AG20443 (cell line): ENCODE measurements at places on chromosomes 12 and 14.

DNA sequence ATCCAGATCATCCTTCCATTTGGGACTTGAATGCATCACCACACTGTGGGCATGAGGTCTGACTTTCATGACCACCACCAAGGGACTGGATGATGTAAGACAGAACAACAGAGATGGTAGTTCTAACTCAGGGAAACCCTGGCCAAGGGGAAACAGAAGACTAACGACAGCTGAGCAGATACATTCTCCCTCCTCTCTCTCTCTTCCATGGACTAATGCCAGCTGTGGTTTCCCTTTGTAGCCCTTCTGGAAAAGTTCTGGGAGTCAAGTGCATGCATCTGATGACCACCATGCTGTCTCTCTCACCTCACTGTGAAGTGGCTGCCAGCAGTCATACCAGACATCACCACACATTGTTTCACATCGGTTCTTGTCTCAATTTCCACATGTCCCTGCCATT is 3.4 kb downstream of the TAS2R30 start:
- no peak for DNase-seq

GRCh38 chr12:70101064-70101463 is 142.2 kb upstream of the CNOT2 start:
- DNase-seq: no peak

DNA sequence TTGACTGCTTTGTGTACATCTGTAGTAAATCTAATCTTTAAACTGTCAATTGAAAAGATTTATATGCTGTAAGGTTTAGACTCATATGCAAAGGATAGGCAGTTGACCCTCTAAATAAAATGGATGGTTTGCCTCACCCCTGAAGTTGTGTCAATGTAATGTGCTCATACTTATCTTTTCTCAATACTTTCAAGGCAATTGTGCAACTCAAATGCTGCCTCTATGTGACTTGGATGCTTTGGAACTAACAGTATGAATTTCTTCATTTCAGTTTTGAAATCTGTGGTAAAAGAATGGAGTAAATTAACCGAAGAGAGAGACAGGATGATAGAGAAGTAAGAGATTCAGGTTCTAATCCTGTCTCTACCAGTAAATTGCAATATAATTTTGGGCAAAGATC is 9.7 kb downstream of the PDE6H start:
- DNase-seq: no peak

- no peak for DNase-seq
These were observed 105.7 kb upstream of the RESF1 start for GRCh38 chr12:31853520-31853919.

DNA sequence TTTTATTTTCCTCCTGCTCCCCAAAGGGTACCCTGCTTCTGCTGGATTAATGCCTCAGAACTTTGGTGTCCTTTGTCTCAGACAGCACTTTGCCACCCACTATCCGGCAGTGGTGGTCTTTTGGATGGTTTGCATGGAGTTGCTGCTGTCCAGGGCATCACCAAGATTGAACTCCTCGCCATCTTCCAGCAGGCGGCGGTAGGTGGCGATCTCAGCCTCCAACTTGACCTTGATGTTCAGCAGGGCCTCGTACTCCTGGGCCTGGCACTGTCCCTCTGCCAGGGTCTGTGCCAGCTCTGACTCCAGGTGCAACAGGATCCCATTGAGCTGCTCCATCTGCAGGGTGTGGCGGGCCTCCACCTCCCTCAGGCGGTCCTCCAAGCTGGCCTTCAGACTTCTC is 9.4 kb upstream of the NOPCHAP1 start:
- no peak for DNase-seq

DNA sequence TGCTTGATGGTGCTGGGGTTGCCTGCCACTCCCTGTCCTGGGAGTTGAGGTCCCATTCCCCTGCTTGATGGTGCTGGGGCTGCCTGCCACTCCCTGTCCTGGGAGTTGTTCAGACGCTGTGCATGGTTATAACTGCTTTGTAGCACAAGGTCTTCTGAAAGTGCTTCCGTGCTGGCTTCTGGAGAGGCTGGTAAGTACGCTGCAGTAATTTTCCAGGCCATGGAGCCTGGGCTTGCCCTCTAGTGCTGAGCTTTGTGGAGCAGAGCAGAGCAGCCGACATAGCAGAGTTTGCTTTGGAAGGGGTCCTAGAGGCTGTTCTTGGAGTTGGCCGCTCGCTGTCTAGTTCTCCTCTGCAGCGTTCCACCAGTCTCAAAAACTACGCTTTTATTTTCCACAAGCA is 6.3 kb downstream of the B4GALNT3 start:
- DNase-seq: no peak

GRCh38 chr14:63343878-63344277 is 25.1 kb upstream of the GPHB5 start:
- DNase-seq: no peak

DNA sequence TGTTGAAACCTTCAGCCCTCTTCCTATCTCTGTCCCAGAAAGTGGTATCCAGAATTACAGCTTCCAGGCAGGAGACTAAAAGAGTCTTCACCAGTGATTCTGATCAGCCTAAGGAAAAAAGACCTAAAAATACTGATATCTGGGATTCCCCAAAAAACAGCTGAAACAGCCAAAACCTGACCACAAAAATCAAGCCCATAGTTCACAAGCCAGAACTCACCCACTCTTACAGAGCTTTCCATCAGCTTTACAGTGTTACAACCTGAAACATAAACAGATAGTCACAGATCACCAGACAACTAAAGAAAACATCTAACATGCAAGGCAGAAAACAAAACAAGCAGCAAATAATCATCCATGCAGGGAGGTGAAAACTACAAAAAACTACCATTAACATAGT is 26.0 kb upstream of the TSPAN8 start:
- no peak for DNase-seq

DNA sequence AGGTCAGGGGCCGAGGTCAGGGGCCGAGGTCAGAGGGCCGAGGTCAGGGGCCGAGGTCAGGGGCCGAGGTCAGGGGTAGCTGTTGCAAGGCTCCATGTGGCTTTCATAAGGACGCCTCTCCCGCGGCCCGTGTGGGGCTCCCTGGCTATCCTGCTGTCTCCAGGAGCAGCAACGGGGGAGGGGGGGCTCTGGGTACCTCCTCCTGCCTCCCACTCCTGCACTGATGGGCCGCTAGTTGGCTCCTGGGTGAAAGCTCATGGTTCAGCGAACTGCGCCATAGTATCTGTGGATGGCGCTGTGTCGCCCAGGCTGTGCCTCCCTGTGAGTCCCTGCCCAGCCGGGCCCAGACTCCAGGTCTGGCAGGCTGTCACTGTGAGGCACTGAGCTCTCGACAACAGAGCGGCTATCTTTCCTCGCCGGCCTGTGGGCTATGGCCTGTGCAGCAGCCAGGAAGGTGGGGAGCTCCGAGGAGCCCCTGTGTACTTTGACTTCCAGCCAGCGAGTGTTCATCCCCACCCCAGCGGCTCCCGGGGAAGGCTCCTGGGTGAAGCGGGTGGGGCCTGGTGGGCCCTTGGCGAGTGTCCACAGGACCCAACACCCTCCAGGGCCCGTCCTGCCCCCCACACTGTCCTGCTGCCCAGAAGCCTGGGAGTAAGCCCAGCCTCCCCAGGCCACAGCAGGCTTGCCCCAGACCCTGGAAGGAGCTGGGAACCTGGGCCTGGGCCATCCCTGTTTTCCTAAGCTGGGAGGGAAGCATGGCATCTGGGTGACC is 8.1 kb downstream of the RFLNA start:
- no peak for DNase-seq

- no peak for DNase-seq
These were observed 79.1 kb upstream of the EEA1 start for GRCh38 chr12:93008044-93008778.

DNA sequence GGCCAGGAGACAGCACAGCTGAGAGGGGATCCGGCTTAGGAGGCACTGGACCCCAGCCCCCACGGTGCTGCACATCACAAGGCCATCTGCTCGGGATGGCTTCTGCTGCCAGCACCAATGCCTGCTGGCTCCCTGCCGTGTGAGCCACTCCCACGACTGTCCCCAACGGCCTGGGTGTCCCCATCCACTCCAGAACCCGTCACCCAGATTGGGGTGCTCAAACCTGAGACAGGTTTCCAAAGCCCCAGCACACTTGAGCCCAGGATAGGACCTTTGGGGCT is 102.4 kb downstream of the RFLNA start:
- no peak for DNase-seq

DNA sequence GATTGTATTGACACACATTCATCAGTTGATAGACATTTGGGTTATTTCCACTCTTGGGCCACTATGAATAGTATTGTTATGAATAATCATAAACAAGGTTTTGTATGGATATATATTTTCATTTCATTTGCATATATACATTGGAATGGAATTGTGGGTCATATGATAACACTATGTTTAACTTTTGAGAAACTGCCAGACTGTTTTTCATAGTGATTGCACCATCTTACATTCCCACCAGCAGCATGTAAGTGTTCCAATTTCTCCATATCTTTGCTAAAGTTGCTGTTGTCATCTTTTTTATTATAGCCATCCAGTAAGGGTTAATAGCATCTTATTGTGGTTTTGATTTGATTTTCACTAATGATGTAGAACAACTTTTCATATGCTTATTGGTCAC is 198.5 kb upstream of the PPFIA2 start:
- DNase-seq: no peak

- DNase-seq: no peak
These were observed 82.8 kb upstream of the NEDD1 start for GRCh38 chr12:96824074-96824837.
